Naive thymus-derived CD8-positive, alpha-beta T cell (primary cell): ENCODE measurements at places on chromosomes 2 and 18.

DNA sequence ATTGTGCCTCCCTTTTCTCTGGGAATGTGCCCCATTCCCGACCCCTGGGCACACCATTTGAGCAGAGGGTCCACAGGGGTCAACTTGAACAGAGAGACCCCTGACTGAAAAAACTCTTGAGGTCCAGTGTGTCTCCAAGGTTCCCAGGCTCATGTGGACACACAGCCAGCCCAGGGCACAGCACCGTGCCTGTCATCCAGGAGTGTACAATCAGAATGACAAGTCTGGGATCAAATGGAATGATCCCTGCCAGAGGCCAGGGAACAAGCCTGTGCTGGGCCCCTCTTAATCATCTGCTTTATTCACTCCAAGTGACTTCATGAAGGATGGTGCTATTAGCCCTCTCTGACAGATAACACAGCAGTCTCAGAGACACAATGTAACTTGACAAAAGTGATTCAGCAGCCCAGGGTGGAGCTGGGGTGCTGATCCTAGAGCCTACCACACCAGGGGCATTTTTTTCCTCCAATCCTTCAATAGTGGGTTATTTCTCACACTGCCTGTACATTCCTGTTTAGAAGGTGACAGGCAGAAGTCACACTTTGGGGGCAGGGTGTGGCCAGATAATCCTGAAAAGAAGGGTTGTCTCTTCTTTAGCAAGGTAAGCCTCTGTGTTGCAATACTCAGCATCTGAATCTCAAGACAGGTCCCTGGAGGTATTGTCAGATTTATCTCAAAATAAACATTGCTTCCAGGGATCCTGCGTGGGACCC lies 84.0 kb upstream of the TMEM200C start:
- DNase-seq, result no peak

- no peak for DNase-seq
Observed at GRCh38 chr2:69764286-69765095, 22.6 kb downstream of the ANXA4 start.

- no peak for DNase-seq
Observed at GRCh38 chr2:59974051-59974766, 579.2 kb downstream of the BCL11A start.

- DNase-seq, result no peak
Observed at GRCh38 chr2:197704434-197705120, 592 bp upstream of the MARS2 start.

DNA sequence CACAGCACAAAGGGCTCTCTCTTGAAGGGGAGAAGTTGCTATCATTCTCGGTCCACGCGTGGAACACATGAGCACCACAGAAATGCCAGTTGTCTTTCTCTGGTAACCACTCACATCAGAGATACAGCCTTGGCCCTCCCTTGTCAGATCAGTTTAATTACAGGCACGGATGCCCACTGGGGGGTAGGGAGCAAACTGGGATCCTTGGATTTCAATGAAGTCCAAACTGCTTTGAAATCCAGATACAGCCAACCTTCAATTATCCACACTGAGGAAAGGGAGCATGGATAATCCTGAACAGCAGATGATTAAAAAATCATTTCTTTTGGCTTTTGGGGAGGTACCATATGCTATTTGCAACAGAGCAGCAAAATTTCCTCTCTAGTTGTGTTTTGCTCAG lies 63.7 kb upstream of the DAPL1 start:
- DNase-seq, result no peak

DNA sequence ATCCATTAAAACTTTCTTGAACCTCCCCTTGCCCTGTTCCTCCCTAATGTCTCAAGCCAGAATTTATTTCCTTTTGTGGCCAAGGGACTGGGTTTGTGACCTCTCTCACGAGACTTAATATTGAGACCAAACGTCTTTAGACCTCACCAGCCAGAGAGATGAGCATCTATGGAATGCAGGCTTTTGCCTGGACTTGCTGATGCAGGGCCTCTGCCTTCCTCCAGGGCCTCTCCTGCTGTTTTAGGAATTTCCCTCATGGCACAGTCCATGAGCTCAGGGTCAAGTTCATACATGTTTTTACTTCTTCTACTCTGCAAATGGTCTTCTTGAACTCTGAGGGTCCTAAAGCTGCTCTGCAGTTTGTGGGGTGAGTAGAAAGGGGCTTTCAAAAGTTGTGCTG lies 22.3 kb downstream of the IL1B start:
- no peak for DNase-seq

- no peak for DNase-seq
Observed at GRCh38 chr2:36450466-36451196, 95.1 kb downstream of the CRIM1 start.

DNA sequence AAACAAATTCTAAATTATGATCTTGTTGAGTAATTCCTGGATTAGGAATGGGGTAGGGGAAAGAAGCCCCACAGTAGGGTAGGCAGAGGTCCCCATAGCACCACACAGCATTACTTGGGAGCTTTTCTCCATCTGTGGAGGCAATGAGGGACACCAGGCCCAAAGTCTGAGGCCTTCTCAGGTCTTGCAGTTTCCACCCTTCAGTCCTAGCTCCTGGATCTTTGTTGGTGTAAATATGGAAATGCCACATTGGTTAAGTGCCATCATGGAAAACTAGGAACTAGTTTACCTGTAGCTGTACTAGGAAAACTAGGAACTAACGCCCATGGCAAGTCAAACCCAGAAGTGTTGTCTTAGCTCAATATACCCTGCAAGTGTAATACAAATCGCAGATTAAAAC lies 113.3 kb upstream of the DAPL1 start:
- no peak for DNase-seq

GRCh38 chr2:70516596-70516995 lies 37.0 kb downstream of the TGFA start:
- DNase-seq, result no peak

DNA sequence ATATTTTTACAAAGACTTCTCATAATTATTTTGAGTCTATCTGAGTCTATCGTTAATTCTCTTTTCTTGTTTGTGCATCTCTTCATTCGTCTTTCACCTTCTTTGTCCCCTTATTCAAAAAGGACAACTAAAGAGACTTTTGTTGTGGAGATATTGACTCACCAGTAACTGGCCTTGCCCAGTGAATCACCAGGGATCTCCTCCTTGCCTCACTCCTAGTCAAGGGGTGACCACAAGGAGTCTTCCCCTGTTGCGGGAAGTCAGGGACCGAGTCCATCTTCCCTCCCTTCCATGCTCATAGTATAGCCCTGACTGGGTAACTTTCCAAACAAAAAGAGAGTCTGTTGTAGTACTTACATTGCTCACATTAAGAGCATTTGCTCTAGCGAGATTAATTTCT lies 158.9 kb downstream of the NEB start:
- DNase-seq, result no peak

GRCh38 chr18:78612801-78613200 lies 366.8 kb upstream of the SALL3 start:
- no peak for DNase-seq

GRCh38 chr2:8119782-8120505 lies 561.9 kb upstream of the ID2 start:
- no peak for DNase-seq

- DNase-seq, result no peak
Observed at GRCh38 chr18:21369146-21369545, 127.1 kb downstream of the GREB1L start.

GRCh38 chr18:58051765-58052460 lies 7.9 kb downstream of the NEDD4L start:
- DNase-seq, result no peak

DNA sequence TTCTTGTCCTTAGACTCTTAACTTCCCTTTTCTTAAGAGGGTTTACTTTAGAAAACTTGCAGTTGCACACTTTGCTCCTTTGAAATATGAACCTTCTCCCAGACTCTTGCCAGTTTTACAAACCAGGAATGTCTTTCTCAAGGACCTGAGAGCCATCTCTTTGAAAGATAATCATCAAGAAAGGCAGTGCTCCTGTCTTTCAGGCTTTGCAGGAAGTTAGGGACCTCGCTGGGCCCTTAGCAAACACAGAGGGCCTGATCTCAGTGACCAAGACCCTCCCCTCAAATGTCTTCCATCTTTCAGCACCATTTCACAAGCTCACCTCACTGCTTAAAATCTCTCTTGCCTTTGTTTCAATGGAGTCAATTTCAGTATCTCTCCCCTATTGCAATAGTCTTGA lies 32.0 kb upstream of the NYAP2 start:
- DNase-seq, result no peak
